ENCODE measurements at places on chromosomes 6 and 20. TPM values are rescaled to one million over a fixed set of nuclear protein-coding genes. Genes with fewer than 3 reads are reported as not detected.

GRCh38 chr6:46777476-46778346 lies 15.5 kb upstream of the MEP1A start:
- DNase-seq, result no peak

- DNase-seq, result peak; percentile 87
Measured at GRCh38 chr6:15421945-15422733, 176.3 kb downstream of the JARID2 start.

DNA sequence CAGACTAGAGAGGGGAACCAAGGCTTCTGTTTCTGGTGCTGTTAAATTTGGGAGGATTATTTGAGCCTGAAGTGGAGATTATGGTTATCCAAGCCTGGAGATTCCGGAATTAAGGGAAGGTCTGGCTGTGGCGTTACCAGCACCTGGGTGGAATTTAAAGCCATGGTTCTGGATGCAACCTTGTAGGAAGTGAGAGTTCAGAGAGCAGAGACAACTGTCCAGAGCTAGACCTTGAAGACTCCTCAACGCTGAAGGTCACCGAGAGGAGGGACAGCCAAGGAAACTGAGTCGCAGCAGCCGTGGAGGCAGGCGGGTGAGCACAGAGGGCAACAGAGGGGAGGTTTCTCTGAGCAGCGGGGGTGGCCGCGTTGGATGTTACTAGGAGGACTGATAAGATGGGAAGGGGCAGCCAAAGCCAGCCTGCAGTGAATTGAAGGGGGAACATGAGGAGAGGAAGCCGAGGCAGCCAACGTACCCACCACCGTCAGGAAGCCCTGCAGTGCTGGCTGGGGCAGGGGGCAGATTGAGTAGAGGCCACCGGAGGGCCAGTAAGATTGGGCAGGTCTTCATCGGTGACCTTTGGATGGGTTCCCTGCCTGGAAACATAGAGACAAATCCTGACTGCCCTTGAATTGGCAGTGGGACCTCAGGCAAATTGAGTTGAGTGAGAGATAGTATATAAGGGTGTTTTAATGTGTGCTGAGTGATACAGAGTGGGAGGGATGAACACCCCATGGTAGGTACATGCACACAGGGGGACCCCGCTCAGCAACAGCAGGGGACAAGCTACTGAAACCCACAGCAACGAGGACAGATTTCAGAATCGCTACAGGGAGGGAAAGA lies 90.3 kb downstream of the SNX5 start:
- DNase-seq, result no peak

- DNase-seq, result no peak
Measured at GRCh38 chr20:54178256-54178655, 4.5 kb upstream of the CYP24A1 start.

Gene THBD
- not detected for total RNA-seq

DNA sequence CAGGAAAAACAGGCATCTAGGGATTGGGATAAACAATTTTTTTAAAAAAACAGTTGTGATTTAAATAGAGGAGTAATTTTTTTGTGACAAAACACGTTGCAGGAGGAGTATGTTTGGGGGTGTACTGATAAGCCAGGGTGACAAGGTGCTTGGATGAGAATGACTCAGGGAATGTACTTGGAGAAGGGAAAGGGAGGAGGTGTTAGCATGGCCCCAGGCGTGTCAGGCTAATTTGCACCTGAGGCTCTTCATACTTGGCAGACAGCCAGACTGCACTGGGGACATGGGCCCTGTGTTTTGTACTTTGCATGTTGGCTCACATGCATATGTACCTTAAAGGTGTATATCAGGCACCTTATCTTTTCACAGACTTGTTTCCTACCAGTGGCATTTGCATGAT lies 22.8 kb downstream of the PANK2 start:
- DNase-seq, result no peak
